ENCODE measurements at places on chromosomes 16 and 17.

DNA sequence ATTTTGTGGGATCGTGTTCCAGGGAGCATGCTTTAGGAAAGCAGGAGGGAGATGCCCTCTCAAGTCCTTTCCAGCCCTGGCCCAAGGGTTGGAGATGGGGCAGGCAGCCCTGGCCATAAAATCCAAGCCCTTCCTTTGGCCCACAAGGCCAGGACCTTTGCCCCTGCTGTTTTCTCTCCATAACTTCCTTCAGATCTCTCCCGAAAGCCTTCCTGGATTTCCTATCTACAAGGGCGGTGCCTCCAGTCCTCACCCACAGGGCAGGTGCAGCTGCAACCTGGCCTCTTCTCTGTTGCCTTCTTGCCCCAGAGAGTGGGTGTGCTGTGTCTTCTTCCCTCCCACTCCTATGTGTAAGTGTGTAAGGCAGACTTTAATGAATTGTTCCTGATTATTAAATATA, 8.5 kb upstream of the PDP2 start:
- DNase-seq: no peak

GRCh38 chr17:17398188-17398942, 78.4 kb upstream of the MED9 start:
- DNase-seq: no peak

GRCh38 chr17:81409190-81409935, 14.1 kb downstream of the BAHCC1 start:
- DNase-seq: no peak

- no peak for DNase-seq
These were observed 12.3 kb downstream of the CACNG4 start for GRCh38 chr17:66976781-66977201.

DNA sequence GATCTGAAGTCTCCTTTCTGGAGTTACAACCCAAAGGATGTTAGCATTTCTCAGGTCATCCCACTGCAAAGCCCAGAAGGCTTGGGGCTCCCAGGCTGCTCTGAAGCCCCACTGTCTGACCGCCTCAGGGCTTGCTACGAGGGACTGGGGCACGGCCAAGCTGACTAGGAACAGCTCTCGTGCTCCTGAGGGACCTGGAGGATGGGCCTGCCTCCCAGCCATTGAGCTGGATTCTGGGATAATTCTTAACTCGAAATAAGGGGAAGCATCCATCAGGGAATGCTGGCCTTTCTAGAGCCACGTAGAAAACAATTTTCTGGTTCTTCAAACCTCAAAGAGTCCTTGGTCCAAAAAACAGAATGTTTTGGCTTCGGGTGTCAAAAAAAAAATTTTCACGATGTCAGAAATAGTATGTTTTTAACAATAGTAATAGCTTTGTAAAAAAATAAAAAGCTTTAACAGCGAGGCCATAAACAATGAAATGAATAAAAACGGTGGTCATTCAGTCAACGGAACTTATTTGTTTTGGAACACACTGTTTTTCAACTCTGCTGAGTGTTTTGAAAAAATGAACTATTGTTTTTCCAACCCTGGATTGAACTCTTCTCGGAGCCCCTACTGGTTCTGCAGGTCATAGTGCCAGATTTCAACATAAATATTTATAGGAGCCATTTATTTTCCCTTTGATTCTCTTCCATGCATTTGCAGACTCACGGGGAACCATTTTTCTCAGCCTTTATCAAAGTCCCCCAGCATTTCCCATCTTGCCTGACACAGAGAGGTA, 16.4 kb upstream of the HERPUD1 start:
- DNase-seq: no peak

DNA sequence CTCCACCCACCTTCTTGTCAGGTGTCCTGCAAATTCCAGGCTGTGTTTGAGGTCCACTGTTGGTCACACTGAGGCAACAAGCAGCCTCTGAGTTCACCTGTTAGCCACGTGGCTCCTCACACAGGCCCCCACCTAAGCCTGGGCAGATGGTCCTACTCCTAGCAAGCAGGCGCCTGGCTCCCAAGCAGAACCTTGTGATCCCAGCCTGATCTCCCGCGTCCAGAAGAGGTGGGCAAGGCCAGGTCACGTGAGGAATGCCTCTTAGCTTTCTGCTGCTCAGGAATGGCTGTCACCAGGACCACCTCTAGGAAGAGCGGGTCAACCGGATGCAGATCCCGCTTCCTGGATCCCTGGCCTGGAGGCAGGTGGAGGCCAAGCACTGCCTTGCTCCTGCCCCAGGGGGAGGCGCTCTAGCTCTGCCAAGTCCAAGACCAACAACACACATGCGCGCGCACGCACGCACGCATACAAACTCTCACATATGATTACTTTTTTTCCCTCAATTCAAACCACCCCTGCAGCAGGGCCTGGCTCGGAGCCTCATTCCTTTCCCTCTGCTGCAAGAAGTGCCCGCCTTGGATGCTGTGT, 9.5 kb downstream of the CYB561 start:
- DNase-seq: no peak

DNA sequence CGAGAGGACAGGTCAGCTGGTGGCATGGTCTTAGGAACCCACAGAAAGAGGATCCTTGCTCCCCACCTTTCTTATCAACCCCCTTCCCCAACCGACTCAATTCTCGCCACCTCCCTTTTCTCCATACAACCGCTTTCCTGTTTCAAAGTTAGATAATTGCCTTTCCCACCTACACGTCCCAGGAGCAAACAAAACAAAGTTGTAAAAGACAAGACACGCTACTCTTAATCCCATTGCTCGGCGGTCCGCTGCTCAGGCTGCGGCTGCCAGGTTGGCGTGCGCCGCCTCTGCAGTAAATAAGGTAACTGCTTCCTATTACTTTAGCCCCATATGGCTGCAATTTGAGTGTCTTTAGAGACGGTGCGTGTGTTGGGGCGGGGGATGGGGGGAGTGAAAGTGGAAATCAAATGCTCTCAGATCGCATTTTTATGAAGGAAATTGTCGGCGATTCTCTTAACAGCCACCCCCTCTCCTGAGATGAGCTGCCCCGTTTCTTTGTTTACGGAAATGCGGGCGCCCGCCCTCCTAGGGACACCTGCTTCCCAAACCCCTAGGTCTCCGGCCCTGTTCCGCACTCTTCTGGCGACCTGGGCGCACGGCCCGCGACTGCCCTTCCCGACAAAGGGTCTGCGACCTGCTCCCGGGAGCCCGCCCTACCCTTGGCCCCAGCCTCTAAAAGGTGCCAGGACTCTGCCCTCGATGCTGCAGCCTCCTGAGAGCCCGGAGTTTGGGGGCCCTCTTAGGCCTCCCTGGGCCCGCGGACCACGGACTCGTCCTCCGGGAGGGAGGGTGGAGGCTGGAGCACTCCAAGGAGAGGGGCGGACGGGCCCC, 3.7 kb upstream of the CBX8 start:
- peak; percentile 55 for DNase-seq

GRCh38 chr17:81539961-81540675, 11.9 kb downstream of the FSCN2 start:
- DNase-seq: no peak

DNA sequence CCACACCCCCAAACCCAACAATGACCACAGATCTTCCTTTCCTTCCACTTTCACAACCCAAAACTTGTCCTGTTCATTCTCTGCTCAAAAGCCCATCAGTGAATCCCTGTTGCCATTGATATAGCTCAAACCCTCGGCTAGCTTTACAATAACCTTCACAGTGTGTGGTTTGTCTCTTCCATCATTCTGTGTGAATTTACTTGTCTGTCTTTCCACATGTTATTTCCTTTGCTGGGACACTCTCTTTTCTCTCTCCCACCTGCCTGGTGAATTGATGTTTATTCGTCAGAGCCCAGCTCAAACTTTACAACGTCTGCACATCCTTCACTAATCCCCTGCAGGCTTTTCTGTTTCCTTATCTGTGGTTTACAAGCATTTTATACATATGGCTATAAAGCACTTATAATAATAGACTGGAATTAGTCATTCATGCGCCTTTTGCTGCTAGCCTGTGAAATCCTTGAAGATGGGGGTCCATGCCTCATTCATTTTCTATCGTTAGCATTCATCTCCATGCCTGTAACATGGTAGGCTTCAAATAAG, 114.4 kb downstream of the CDH13 start:
- no peak for DNase-seq

DNA sequence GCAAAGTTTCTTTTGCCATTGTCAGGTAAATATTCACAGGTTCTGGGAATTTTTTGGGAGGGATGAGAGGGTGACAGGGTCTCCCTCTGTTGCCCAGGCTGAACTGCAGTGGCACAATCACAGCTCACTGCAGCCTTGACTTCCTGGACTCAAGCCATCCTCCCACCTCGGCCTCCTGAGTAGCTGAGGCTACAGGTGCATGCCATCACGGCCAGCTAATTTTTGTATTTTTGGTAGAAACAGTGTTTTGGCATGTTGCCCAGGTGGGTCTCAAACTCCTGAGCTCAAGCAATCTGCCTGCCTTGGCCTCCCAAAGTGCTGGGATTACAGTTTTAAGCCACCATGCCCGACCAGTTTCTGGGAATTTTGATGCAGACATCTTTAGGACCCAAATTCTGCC, 53.0 kb downstream of the IQCK start:
- no peak for DNase-seq

- peak; percentile 58 for DNase-seq
These were observed 917 bp downstream of the YWHAE start for GRCh38 chr17:1398931-1399678.

- DNase-seq: no peak
These were observed 34.0 kb downstream of the TMEM132E start for GRCh38 chr17:34613064-34614019.

DNA sequence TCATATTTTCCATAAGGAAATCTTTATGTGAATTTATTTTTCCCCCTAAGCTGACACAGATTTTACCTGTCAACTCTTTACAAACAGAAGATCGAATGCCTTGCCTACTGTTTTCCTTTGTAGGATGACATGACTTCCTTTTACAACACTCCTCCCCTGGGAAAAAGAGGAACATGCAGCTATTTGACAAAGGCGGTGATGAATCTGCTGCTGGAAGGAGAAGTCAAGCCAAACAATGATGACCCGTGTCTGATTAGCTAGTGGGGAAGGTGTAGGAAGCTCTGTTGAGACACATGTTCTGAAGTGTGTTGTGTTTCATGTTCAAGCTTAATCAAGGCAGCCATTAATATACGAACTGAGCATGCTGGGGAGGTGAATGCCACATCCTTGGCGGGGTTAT, 238.0 kb downstream of the PHKB start:
- DNase-seq: no peak

- DNase-seq: peak; percentile 70
These were observed 19.9 kb upstream of the GPATCH8 start for GRCh38 chr17:44522883-44523671.

DNA sequence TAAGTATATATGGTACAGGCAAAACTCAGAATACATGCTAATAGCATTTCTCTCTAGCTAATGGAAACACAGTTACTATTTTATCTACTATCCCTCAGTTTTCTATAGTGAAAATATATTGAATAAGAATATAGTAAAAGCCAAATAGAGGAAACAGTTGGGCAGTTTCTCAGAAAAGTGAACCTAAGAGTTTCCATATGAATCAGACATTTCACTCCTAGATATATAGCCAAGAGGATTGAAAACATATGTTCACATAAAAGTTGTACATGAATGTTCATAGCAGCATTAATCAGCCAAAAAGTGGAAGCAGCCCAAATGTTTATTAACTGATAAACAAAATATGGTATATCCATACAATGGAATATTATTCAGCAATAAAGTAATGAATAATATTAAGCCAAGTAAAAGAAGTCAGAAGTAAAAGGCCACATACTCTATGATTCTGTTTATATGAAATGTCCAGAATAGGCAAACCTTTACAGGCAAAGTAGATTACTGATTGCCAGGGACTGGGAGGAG, 134.6 kb downstream of the CYB561 start:
- no peak for DNase-seq

DNA sequence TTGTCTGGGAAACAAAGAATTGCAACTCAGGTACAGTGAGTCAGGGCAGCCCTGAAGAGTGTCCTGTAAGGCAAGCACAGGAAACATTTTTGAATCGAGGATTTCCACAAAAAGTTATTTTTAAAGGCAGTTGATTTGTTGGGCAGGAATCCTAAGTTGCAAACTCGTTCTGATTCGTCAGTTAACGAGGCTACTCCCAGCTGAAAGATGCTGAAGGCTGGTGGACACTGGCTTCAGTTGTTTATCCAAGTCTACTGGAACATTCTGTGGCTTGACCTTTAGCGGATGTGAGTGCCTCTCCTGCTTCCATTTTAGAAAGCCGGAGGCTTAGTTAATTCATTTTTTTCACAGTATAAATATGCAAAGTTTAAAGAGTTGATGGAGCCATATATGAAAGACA, 84.2 kb downstream of the KCNJ12 start:
- DNase-seq: no peak

DNA sequence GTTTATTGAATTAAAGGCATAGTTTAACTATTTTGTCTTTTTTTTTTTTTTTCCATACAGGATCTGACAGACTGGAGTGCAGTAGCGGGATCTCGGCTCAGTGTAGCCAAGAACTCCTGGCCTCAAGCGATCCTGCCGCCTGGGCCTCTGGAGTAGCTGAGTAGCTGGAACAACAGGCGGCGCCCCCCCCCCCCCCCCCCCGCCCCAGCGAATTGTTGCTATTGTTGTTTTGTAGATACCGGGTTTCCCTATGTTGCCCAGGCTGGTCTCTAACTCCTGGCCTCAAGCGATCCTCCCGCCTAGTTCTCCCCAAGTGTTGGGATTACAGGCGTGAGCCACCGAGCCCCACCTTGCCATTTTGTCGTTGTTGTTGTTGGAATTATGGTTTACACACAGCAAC, 1.3 kb upstream of the CENPV start:
- no peak for DNase-seq
